ENCODE measurements at places on chromosomes 16 and 17.

DNA sequence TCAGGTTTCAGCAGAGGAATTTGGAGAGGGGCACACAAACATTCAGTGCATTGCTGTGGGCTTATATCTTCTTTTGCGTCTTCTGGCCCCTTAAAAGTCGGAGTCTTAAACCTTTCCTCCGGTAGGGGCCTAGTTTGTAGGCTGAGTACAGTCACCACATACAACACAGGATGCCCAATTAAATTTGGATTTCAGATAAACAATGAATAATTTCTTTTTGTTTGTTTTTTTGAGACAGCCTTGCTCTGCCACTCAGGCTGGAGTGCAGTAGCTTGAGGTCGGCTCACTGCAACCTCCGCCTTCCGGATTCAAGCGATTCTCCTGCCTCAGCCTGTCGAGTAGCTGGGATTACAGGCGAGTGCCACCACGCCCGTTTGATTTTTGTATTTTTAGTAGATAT lies 26.7 kb upstream of the ADORA2B start:
- no peak for DNase-seq

DNA sequence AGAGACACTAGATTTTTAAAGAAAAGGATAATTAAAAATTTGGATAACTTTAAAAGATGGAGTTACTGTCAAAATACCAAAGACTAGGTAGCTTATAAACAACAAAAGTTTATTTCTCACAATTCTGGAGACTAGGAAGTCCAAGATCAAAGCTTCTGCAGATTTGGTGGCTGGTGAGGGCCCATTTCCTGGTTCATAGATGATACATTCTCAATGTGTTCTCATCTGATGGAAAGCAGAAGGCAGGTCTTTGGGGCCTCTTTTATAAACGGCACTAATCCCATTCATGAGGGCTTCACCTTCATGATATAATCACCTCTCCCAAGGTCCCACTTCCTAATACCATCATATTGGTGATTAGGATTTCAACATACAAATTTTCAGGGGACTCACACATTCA lies 33.7 kb downstream of the NLK start:
- DNase-seq = no peak

DNA sequence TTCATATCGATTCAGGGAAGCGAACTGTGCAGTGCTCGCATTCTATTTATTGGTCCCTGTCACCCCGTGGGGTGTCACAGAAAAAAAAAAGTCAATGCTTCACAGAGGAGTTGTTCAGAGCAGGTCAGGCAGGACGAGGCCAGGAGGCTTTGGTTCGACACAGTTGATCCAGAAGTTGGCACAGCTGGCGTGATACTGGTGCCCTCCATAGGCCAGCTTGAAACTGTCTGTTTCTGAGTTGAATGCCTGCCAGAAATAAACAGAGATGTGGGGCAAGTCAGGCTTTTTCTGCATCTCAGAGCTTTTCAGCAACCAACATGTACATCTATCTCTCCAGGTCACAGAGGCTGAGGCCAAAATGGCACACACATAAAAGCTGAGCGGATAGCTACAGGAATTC lies 29.1 kb downstream of the DUSP14 start:
- DNase-seq = peak; percentile 15

DNA sequence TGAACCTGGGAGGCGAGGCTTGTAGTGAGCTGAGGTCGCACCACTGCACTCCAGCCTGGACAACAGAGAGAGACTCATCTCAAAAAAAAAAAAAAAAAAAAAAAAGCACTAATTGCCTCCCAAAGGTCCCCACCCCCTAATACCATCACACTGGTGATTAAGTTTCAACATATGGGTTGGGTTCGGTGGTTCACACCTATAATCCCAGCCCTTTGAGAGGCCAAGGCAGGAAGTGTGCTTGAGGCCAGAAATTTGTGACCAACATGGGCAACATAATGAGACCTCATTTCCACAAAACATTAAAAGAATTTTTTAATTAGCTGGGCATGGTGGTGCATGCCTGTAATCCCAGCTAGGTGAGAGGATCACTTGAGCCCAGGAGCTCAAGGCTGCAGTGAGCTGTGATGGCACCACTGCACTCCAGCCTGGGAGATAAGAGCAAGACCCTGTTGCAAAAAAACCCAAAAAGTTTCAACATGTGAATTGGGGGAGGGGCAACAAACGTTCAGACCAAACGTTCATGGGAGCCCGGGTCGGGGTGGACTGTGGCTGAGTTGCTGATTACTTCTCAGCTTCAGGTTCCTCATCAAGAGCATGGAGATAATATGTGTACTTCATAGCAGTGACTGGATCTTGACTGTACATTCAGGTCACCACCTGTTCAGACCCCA lies 62.1 kb upstream of the NOL11 start:
- DNase-seq = no peak

GRCh38 chr17:50221864-50222545 lies 20.6 kb upstream of the COL1A1 start:
- DNase-seq = peak; percentile 74

DNA sequence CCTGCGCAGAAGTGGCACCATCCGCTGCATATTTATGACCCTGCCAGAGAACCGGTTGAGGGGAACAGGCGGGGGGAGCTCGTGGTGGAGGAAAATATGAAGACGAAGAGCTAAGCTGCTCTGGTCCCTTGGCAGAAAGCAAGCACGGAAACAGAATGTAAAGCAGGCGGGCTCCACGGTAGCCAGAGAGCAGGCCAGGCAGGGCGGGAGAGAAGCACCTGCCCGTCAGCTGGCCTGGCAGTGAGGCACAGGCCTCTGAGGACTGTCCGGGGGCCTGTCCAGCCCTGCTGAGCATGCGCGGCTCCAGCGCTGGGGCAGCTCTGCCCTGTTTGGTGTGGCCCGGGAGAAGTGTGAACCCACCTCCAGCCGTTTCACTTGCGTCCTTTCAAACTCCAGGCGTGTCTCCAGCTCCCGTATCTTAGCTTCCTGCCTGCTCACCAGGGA lies 46.7 kb downstream of the PIPOX start:
- no peak for DNase-seq

GRCh38 chr17:7626307-7626706 lies 1.3 kb downstream of the SAT2 start:
- DNase-seq = no peak

DNA sequence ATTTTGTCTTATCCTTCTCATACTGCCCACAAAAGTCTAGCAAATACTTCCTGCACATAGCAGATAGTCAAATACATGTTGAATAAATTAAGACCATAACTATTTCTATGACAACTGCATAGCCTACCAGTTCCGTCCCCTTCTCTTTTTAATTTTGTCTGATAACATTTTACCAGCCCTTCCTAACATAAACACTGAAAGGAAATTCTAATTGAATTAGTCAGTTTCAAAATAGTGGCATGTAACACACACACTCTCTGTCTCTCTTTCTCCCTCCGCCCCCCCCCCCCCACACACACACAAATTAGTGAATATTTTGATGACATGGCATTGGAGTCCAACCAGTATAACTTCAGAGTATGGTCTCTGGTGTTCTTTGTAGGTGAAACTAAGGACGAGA lies 41.8 kb downstream of the TNRC6C start:
- DNase-seq = peak; percentile 13

DNA sequence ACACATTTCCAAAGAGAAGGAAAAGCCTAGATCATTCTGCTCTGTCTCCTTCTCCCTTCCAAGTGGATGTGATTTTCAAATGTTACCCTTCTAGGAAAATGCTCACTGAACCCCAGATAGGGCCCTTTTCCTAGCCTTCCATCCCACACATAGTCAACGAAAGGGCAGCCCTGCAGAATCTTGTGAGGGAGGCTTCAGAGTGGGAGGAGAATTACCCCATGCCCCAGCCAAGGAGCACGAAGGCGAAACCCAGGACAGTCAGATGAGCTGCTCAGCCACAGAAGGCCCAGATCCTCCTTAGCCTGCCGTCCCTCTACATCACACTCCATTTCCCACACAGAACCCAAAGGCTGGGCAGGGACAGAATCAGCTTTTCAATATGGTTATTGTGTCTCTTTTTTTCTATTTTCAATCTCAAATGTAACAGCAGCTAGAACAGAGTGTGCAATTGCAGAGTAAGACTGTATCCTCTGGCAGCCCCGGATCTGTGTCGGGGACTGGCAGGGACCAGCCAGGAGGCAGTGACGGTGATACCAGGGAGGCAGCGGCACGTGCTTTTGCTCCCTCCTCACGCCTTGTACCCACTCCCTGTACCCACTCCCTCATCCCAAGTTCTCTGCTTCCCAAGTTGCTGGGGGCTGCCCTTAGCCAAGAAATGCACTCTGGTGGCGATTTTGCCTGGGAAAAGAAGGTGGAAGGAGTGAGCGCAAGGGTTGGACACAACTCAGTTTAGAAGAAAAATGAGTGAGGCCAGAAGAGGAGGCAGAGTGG lies 3.7 kb upstream of the SDK2 start:
- no peak for DNase-seq
